Fibroblast of skin of back (primary cell): ENCODE measurements at places on chromosomes 1 and 21.

GRCh38 chr1:221563476-221563921 is 178.4 kb downstream of the DUSP10 start:
- DNase-seq, result no peak

GRCh38 chr21:25567472-25567871 is 39.8 kb downstream of the MRPL39 start:
- DNase-seq, result no peak

GRCh38 chr1:41278076-41278475 is 36.0 kb upstream of the SCMH1 start:
- no peak for DNase-seq

- no peak for DNase-seq
Measured at GRCh38 chr1:204407295-204407971, 4.2 kb downstream of the PPP1R15B start.

- peak; percentile 100 for DNase-seq
Measured at GRCh38 chr1:145978854-145979745, 14.6 kb downstream of the POLR3GL start.

DNA sequence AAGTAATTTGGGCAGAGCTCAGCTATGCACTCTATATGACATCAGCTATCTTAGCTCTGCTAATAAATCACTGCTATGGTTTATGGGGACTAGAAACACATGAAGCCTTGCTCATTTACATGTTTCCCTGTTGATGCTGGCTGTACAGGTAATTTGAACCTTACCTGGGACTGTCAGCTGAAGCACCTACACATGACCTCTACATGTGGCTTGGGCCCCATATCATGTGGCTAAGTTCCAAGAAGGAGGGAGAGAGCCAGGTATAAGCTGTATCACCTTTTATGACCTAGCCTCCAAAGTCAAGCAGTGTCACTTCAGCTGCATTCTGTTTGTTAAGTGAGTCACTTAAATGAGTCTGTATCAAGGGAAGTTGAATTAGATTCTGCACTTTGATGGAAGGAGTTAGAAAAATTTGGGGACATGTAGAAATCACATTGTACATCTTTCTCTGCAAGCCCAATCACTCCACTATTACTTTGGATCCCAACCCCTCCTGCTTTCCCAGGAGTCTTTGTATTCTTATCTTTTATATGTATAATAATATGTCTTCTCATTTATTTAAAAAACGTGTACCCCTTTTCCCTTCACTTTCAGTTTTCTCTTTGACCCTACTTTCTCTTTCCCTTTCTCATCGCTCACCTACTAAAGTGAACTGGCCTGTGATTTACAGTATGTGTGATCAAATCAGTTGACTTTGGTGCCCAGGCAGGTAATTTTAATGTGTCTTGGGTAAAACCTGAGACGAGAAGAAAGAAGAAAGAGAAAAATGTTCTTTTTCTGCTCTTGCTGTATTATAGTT is 53.4 kb upstream of the PRKACB start:
- DNase-seq, result no peak

- DNase-seq, result no peak
Measured at GRCh38 chr21:46144464-46145070, 10.8 kb downstream of the FTCD start.

- peak; percentile 32 for DNase-seq
Measured at GRCh38 chr1:103107741-103108375, 464 bp downstream of the COL11A1 start.

GRCh38 chr1:41268154-41268770 is 26.2 kb upstream of the SCMH1 start:
- peak; percentile 61 for DNase-seq

GRCh38 chr1:7008331-7008730 is 223.1 kb downstream of the CAMTA1 start:
- DNase-seq, result no peak

DNA sequence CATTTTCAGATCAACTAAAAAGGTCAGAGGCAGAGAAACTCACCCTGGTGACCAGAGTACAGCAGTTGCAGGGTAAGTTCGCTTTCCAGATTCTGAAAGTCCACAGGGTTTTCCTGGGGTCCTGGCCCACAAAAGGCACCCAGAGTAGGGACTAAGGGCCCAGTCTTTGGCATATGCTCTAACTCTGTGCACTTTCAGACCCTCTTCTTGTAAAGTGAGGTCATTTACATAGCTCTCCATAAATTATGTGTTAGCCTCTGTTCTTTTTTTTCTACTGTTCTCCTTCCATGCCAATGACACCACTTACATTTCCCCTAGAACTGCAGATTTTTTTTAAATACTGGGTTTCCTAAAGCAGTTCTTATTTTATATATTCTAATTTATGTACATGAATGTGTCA is 6.3 kb downstream of the C1orf74 start:
- DNase-seq, result no peak

DNA sequence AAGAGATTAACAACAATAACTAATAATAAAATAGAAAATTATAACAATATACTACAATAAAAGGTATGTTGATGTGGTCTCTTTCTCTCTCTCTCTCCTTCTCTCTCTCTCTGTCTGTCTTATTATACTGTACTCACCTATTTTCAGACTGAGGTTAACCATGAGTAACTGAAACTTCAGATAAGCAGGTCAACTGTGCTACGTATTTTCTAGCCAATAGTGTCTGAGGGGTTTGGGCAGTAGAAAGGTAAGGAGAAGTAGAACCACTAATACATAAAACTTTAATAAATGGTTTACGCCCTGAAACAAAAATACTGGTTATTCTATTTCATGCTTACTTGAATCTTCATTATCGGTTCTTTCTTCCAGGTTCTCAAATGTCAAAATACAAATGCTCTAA is 71.0 kb upstream of the LRRC53 start:
- no peak for DNase-seq

DNA sequence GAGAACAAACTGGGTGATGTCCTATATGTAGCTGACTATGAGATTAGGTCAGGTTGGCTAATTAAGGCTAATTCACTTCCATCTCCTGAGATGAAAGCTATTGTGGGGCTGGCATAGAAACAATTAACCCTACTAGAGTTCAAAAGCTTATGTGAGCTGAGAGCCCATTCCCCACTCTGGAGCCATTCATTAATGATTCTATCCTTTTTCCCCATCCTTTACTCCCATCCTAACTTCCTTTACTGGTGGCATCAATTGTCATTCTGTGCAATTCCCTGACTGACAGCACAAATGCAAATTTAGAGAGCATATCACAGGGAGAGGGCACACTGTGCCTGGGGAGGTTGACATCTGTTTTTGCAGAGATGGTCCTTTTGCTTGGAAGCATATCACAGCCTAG is 103.9 kb downstream of the URB2 start:
- DNase-seq, result no peak

- DNase-seq, result no peak
Measured at GRCh38 chr1:67886076-67886475, 52.8 kb upstream of the GNG12 start.

DNA sequence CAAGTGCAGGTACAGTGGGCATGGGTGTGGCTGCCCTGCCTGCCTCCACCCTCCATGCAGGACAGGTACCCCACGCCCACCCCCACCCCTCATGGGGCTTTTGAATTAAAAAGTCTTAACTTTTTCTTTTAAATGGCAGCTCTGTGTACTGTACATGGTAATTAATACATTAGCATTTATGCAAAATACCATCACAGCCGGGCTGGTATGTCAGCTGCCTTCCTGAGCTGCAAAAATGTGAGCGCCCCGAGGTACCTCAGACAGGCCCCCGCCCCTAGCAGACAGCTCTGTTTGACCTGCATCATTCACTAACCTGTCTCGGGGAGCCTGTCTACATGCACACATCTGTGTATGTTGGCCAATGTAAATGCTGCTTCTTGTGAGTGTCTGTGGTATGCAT is 42.2 kb upstream of the POU3F1 start:
- no peak for DNase-seq

GRCh38 chr1:29718791-29719190 is 482.5 kb downstream of the PTPRU start:
- DNase-seq, result no peak

DNA sequence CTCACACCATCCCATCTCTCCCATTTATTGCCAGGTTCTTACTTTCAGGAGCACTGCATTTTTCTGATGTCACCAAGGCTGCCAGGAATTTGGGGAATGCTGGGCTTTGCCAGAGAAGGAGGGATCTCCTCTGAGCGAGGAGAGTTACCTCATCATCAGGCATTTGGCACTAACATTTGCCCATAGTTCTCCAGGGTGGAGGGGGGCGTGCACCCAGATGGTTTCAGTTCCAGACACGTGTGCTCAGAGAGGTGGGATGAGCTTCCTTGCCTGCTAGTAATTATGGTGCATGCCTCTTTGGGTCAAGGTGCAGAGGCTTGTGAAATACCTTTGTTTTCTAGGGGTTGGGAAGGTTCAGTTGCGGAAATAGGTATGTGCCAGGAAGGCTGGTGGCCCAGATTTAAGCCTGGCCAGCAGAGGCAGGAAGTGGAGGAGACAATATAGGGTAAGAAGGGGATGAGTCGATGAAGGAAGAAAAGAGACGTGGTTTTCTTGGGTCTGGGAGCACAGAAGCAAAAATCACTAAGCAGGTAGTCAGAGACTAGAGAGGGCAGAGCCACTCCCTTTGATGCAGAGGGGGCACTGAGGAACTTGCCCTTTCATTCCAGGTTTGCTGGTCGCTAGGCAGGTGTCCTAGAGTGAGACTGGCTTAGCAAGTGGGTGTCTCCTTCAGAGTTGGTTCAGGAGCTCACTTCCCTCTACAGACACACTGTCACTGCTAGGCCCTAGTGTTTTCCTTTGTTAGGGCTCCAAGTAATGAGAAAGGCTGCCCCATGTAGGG is 7.2 kb downstream of the TUFT1 start:
- peak; percentile 97 for DNase-seq

DNA sequence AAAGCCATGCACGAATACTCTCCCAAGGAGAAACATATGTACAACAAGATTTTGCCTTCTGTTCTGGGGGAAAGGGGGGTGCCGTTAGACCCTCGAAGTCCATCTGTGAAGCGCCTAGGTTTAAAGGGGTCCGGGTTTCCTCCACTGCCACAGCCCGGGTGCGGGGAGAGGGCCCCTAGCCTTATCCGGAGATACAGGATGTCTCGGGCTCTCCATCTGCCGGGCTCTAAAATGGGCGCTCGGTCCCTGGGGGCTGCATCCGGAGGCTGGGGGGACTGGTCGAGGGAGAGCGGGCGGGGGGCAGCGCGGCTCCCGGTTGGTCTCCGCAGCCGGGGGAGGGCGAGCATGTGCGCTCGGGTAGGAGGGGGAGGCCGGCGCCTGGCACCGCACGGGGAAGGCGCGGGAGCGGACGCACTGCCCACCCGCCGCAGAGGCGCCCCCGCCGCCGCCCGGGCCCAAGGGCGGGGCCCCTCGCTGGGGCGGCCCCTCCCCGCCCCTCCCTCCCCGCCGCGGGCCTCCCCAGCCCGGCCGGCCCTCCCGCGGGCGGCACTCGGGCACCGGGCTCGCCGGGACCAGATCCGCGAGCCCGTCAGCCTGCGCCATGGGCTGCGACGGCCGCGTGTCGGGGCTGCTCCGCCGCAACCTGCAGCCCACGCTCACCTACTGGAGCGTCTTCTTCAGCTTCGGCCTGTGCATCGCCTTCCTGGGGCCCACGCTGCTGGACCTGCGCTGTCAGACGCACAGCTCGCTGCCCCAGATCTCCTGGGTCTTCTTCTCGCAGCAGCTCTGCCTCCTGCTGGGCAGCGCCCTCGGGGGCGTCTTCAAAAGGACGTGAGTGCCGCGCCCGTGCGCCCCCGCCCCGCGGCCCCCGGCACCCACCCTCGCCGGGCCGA is 63.1 kb downstream of the ELK4 start:
- no peak for DNase-seq

DNA sequence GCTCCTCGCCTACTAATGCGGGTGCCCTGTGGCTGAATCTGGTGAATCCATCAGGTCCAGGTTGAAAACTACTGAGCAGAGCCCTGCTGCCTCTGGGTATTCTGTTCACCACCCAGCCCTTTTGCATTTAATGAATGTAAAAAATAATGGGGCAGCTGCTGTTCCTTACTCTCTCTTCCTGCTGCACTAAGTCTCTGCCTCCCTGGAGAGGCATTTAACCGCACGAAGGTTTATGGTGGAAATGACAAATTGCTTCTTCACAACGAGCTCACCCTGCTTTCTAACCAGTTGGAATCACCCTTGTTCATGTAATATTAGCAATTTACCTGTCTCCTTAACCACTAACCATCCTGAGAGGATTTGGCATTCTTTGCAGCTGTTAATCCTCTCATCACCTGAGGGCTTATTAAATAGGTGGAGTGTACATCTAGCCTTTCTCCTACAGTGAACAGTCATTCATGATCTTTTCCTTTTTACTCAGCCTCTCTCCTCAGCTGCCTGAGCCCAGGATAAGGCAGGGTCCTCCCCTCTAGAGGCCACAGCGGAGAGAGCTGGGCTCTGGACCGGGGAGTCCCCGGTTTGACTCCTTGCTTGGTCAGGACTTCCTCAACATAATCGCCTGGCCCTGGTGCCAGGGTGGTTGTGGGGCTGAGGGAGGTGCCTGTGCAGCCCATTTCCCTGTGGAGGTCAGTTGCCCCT is 97.6 kb downstream of the NOS1AP start:
- DNase-seq, result no peak

DNA sequence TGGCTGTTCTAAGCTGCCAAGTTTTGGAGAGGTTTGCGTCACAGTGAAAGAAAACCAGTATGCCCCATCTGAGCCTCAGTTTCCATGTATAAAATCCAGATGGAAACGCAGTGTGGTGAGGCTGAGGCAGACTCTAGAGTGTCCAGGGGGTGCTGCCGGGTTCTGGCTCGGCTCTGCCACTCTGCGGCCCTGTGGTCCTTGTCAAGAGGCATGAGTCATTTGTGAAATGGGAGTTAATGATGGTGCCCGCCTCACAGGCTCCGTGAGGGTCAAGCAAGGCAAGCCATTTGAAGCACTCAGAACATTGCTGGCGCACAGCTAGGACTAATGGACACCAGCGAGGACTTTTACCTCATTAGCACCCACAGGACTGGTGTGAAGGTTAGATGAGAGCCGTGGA is 214.3 kb downstream of the PTPRU start:
- no peak for DNase-seq

DNA sequence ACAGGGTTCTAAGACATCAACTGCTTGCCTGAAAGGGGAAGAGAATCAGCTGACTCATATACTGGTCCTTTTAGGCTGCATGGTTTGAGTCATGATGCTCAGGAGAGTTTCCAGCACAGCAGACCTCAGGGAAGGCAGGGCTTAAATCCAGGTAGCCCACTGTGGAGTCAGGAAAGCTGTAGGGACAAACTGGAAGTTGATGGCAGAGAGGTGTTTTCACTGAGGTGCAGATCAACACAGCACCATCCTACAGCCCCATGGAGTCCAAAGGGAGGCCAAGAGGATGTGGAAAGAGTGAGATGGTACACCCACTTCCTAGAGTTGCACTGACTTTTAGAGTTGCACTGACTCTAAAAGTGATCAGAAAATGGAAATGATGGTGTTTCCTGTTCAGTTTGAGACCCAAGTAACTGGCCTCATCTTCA is 252.4 kb upstream of the DUSP10 start:
- peak; percentile 53 for DNase-seq
